Fibroblast of skin of right quadriceps (primary cell): ENCODE measurements at places on chromosomes 13 and 19.

- DNase-seq = no peak
Observed at GRCh38 chr19:39546599-39546998, 6.6 kb upstream of the EID2 start.

GRCh38 chr19:40507892-40508291, 41.1 kb downstream of the SPTBN4 start:
- DNase-seq = no peak

GRCh38 chr13:109785141-109785891, 1.1 kb downstream of the IRS2 start:
- peak; percentile 60 for DNase-seq

DNA sequence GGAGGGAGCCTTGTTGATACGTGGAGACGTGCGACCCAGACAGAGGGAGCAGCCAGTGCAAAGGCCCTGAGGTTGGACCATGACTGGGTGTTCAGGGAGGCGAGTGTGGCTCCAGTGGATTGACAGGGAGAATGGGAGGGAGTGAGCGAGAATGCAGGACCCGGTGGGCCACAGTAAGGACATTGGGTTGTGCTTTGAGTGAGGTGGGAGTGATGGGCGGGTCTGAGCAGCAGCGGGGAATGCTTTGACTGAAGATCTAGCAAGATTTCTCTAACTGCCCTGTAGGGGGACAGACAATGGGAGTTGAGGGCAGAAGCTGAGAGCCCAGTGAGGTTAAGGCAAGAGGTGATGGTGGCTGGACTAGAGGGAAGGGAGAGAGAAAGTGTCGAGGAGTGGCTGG, 7.7 kb upstream of the NANOS2 start:
- DNase-seq = no peak

- peak; percentile 72 for DNase-seq
Observed at GRCh38 chr13:51451467-51452360, 1.1 kb downstream of the INTS6 start.

DNA sequence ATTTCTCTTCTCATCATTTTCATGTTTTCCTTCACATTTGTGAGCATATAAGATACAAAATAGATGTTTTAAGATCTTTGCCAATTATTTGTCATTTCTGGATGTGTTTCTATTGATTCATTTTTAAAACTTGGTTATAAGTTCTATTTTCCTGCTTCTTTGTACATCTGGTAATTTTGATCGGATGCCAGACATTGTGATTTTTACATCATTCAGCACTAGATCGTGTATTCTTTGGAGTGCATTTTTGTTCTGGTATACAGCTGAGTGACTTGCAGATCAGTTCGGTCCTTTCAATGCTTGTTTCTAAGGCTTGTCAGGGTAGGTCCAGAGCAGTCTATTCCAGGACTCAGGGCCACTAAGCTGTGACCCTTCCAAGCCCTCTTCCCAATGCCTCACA, 198.2 kb downstream of the KLF12 start:
- no peak for DNase-seq

- no peak for DNase-seq
Observed at GRCh38 chr19:56750658-56751057, 79.1 kb upstream of the ZNF835 start.

DNA sequence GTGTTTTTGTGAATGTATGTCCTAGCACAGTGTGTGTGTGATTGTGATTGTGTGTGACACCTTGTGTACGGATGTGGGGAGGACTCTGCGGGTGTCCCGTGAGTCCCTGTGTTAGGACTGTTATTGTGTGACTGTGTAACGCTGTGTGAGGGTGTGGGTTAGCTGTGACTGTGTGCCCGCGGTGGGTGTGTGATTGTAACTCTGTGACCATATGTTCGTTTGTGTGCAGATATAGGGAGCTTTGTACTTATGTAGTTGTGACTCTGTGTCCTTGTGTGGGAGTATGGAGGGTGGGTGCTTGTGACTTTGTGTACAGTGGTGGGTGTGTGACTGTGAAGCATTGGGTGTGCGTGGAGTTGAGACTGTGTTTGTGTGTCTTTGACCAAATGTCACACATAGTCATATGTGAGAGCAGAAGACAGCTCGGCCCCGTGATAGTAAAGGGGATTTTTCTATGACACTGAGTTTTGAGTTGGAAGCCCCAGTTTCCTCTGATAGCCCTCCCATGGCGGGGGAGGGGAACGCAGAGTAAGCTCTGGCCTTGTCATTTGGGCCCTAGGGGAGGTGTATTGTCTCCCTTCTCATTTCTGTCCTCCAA, 949 bp upstream of the ZNF260 start:
- DNase-seq = no peak

GRCh38 chr19:35341565-35342225, 6.0 kb upstream of the FFAR1 start:
- DNase-seq = no peak

DNA sequence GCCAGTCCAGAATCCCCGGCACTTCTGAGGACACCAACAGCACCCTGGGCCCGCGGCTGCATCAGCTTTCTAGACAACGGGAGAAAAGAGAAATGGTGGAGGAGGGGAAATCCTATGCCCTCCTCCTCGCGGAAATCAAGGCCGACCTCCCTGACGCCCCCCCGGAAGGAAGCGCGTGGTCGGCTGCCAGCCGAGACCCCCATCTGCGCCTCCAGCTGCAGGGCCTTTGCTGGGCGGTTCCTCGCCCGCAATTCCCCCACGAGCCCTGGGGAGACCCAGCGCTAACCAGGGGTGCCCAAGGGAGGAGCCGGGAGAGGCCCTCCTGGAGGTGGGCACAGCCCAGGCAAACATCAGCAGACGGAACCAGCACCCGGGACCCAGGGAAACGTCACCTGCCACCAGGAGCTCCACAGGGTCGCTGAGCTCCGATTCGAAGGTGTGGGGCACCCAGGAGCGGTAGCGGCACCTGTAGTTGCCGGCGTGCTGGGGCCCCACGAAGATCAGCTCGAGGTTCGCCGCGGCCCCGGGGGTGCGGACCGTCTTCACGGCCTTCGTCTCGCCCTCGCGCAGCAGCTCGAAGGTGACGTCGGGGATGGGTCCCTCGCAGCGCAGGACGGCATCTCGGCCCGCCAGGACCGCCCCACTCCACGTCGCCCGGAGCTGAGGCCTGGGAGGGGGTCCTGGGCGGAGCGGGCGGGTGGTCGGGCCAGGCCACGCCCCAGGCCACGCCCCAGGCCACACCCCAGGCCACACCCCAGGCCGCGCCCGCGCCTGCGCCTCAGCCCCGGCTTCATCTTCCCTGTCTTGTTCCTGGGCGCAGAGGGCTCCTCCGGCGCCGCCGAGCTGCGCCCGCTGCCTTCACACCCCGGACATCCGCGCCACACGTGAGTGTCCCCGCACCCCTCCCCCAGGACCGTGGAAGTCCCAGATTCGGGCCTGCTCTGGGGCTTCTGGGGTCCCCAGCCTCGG, 6.0 kb downstream of the A1BG start:
- DNase-seq = peak; percentile 74

DNA sequence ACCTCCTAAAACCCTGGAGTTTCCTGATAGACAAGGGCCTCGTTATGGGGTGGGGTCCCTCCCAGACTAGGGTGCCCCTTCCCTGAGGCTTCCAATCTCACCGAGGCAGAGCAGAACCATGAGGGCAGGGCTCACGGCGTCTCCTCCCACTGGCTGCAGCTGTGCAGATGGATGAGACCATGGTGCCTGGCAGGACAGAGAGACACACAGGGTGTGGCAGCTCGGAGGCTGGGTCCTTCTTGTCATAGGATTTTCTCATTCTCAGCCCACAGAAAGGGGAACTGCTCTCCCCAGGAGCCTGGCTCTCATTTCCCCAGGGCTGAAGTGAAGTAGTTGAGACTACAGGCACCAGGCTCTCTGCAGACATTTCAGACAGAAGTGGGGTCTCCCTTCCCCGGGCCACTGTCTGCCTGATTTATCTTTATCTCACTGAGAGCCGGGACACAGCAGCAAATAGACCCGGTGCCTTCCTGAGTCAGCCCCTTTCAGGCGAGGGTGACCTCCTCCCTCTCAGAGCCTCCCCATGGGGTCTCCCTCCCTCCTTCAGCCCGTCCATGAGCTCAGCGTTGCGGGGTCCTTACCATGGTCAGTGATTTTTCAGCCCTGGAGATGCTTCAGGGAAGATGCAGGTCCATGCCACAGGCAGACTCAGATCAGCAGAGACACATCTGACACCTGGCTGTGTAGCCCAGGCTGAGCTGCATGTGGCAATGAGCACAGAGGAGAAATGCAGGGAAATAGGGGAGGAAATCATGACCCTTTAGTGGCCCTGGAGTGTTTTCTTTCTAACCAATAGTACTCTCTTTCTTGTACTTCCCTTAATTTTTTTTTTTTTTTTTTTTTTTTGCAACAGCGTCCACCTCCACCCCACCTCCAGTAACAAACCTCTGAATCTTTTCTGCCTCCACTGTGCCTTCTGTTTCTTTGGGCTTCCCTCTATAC, at the start of gene LILRA5:
Gene LILRA5, minus strand, starts transcription at position 731 of the 942 bp plus-strand sequence. Its CDS starts 147 bp downstream, at position 584.
- no peak for DNase-seq

DNA sequence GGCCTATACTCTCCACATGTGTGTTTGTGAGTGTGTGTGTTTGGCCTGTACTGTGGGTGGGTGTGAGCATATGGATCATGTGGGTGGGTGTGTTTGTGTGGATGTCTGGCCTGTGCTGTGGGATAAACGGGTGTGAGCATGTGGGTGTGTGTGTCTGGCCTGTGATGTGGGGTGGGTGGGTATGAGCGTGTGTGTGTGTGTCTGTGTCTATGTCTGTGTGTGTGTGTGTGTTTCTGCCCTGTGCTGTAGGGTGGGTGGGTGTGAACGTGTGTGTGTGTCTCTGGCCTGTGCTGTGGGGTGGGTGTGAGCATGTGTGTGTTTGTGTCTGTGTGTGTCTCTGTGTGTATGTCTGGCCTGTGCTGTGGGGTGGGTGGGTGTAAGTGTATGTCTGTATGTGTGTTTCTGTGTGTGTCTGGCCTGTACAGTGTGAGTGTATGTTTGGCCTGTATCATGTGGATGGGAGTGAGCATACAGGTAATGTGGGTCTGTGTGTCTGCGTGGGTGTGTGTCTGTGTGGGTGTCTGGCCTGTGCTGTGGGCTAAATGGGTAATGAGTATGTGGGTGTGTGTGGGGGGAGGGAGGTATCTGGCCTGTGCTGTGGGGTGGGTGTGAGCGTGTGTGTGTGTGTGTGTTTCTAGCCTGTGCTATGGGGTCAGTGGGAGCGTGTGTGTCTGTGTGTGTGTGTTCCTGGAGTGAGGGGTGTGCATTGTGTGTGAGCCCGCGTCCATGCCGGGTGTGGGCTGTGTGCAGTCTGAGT, 20.8 kb upstream of the KCTD15 start:
- DNase-seq = no peak

- no peak for DNase-seq
Observed at GRCh38 chr13:41494202-41494601, 36.9 kb downstream of the RGCC start.

GRCh38 chr13:52847682-52848432, 583 bp downstream of the PCDH8 start:
- DNase-seq = no peak

GRCh38 chr19:16587833-16588823, 15.9 kb upstream of the SLC35E1 start:
- DNase-seq = no peak

DNA sequence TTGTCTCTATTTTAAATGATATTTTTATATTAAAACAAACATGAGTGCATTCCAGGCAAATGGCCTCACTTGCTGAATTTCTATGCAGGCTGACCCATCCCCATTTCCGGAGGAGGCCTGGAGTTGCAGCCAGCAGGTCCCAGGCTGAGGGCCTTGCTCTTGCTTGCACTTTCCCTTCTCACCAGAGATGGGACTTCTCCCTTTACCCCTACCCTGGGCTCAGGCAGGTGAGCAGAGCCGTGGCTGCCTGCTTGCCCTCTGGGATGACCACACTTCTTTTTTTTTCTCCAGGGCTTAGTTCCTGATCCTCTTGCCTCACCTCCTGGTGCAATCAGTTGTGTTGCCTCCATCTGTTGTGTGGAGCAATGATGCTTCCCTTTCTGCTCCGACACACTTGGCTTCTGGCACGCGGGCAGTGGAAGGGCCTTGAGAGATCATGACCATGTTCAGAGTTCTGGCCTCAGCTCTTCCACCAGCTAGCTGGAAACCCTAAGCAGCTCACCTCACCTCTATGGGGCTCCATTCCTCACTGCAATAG, 11.1 kb upstream of the OLFM4 start:
- no peak for DNase-seq

DNA sequence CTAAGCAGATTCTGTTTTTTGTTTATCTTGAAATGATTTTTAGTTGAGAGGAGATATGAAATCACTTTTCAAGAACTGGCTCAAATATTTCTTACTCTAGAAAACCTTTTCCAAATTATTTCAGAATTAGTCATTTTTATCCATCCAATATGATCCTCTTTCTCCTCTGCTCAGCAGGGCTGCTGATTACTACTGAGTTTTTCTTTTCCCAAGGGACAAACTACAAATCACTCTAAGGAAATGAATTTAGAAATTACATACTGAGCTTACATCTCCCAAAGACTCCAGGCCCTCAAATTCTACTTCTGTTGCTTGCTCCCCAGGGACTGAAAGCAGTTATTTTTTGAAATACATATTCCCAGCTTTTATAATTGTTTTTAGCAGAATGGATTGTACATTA, 87.4 kb upstream of the UFM1 start:
- DNase-seq = peak; percentile 89

DNA sequence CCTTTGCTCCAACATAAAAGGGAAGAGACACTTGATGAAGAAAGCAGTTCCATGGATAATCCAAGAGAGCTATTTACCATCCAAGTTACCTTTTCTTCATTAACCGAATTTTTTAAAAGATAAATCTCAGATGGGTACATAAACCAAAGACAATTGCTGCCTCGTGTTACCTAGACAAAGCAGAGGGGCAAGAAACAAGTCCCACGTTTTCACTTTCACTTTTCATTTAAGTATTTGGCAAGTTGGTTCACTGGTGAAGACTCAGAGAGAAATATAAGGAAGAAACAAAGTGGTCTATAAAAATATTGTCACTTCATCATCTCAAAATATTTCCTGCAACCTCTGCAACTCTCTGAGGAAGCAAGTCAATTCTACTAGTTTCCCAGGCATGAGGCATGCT, 446.1 kb downstream of the FGF14 start:
- DNase-seq = no peak

GRCh38 chr19:591099-591958, 1.6 kb downstream of the HCN2 start:
- no peak for DNase-seq

GRCh38 chr19:48405850-48406249, 12.4 kb downstream of the GRIN2D start:
- no peak for DNase-seq
